HS-27A (cell line): ENCODE measurements at places on chromosomes 7 and 10.

DNA sequence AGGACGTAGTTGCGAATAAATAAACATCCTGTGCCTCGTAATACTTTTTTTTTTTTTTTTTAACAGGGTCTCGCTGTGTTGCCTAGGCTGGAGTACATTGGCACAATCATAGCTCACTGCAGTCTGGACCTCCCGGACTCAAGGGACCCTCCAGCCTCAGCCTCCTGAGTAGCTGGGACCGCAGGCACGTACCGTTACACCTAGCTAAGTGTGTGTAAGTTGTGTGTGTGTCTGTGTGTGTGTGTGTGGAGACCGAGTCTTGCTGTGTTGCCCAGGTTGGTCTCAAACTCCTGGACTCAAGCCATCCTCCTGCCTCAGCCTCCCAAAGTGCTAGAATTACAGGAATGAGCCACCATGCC is 573 bp upstream of the PON2 start:
- DNase-seq, result no peak

- no peak for DNase-seq
Observed at GRCh38 chr7:133230591-133231194, 22.2 kb upstream of the EXOC4 start.

DNA sequence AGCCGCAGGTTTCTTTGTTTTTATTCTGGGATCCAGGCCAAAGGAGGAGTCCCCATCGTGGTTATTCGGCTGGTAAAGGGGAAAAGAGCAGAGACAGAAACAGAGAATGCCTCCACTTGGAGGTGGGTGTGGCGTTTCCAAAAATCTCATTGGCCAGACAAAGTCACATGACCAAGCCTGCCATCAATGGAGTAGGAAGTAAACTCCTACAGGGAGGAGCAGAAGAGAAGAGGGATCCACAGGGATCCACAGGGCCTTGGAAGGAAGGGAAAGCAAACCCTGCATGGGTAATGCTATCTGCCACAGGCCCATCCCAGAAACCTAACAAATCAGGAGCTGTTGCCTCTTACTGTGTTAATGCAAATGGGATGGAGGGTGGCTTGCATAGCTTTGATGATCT is 425.7 kb upstream of the GALNT17 start:
- DNase-seq, result no peak

- no peak for DNase-seq
Observed at GRCh38 chr10:11414314-11415038, 197.0 kb downstream of the USP6NL start.

DNA sequence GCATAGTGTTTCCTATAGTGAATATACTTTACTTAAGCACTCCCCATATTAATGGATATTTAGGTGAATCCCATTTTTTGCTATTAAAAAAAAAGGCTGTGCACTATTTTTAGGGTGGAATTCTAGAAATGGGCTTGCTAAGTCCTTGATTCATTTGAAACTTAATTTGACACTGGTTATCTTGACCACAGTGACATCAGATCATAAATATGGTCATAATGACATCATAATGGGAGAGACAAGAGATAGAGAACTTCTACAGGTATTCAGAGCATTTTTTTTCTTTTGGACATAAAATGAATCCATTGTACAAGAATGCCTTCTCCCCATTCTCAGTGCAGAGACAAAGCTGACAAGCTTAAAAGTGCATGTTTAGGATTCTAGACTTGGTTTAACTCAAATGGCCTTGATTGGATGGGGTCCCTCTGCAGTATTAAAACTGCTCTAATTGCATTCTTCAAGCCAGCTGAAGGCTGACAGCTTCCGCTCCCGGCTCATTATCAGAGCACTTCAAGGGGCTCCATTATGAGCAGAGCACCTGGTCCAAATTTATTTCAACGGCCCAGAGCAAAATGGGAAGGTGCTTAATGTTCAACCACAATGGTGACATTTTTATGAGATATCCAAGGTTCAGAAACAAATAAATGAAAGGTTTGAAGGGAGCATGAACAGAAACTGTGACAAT is 104.8 kb downstream of the JAZF1 start:
- no peak for DNase-seq

GRCh38 chr7:101702362-101702850 is 73.3 kb upstream of the MYL10 start:
- DNase-seq, result no peak

- DNase-seq, result no peak
Observed at GRCh38 chr7:24751484-24751883, 5.8 kb downstream of the GSDME start.

GRCh38 chr10:10647331-10647730 is 370.3 kb upstream of the CELF2 start:
- no peak for DNase-seq

DNA sequence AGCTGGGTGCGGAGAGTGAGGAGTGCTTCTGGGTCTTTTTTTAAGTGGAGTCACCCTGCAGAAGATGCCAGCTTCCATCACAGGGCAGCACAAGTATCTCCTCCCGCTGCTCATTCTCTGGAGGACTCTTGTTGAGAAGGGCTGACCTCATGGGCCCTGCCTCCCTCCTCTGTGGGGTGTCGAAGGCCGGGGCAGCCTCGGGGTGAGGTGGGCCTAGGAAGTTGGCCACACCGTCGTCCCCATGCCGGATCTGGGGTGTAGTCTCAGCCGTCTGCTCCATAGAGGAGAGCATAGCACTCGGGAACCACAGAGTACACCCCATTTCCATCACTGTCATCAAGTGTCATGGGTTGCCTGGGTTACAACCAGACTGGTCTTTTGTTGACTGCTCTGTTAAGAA is 85.0 kb downstream of the TRRAP start:
- DNase-seq, result no peak

DNA sequence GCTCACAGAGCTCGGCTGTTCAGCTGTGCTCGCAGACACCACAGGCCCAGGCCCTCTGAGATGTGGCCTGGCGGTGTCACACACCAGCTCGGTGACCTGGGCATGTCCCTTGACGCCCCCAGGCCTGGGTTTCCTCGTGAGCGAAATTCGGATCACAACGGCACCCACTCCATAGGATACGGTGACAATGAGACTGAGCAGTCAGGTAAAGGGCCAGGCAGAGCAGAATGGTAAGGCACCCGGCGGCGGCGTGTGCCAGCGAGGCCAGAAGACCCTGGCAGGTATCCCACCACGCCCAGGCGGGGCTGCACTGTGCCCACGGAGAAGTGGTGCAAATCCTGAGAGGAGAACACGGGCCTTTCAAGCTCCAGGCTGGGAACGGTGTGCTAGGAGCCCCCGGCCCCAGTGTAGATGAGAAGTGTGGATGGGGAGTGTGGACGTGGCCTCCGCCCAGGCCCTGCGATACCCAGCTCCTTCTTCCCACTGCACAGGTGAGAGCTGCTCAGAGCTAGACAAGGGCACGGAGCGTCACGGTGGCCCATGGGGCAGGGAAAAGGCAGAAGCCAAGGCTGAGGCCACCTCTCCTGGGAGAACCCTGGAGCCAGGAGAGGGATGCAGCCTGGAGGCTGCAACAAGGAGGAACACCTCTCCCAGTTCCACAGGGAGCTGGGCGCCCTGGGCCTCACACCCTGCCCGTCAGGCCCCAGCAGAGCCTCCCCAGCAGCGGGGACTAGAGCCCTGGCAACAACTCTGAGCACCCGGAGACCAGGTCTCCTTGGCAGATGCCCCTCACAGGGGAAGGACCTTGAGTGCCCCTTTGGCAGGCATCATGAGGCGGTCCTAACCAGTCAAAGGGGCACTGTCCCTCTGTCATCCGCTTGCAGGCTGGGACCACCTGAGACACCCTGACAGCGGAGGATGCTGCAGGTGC is 219.1 kb downstream of the MAD1L1 start:
- DNase-seq, result no peak

- no peak for DNase-seq
Observed at GRCh38 chr10:116674901-116675423, 54.2 kb downstream of the PNLIPRP2 start.

DNA sequence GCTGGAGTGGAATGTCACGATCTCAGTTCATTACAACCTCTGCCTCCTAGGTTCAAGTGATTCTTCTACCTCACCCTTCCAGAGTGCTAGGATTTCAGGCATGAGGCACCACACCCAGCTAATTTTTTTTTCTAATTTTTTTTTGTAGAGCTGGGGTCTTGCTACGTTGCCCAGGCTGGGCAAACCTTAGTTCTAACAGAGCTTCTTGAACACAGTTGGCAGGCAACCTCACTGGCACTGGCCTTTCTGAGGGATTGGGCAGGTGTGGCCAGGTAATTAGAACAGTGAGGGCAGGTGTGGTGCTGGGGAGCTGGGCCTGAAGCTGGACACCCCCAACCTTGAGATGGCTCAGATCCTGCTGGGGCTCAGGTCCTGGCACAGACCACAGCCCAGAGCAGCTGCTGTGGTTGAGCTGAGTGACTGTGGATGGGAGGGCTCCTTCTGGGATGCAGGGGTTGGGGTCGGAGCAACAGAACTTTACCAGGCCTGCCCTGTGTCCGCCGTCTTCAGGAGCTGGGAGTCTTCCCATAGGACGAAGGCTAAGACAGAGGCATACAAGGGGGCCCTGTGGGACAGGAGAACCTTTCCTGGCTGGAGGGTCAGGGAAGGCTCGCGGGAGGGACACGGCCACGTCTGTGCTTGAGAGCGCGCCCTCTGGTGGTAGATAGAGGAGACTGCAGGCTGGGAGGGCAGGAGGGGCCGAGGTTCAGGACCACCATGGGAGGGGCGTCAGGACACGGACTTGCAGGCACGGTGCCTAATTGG is 48.2 kb downstream of the COL26A1 start:
- DNase-seq, result no peak

DNA sequence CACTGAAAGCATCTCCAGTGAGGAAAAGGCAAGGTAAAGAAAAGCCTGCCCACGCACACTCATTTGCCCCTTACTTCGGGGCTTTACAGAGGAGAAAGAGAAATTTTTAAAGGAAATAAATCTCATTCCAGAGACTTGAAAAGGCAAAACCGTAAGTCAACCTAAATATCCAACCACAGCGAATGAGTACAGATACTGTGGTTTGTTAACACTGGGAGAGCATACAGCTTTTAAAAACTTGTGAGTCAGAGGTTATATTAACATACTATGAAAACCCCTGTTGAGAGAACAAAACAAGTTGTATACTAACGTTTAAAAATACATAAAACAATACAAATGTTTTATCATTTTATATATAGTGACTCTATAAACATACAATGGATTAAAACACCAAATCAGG is 28.6 kb upstream of the ST7 start:
- no peak for DNase-seq

- DNase-seq, result no peak
Observed at GRCh38 chr10:69394020-69394419, 22.7 kb downstream of the TACR2 start.

DNA sequence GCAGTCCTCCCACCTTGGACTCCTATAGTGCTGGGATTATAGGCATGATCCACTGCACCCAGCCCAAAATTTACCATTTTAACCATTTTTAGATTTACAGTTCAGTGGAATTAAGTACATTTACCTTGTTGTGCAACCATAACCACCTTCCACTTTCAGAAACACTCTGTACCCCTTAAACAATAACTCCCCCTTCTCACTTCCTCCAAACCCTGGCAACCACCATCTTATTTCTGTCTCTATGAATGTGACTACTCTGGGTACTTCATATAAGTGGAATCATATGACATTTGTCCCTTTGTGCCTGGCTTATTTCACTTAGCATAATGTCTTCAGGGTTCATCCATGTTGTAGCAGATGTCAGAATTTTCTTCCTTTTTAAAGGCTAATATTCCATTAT is 33.6 kb downstream of the SUFU start:
- no peak for DNase-seq

GRCh38 chr7:55325371-55325792 is 39.8 kb upstream of the LANCL2 start:
- DNase-seq, result peak; percentile 69

DNA sequence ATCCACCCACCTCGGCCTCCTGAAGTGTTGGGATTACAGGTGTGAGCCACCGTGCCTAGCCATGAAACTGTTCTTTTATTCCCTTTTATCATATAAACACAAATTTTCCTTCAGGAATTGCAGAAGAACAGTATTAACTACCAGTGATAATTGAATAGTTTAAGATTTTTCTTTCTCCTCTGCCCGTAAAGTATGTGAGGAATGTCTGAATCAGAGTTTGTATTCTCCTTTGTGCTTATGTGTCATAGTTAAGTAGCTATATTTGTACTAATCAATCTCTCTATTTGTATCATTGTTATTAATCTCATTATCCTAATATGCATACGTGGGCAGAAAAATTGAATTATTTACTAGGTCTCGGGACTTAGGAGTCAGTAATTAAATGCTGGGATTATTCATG is 83.6 kb downstream of the ZNF277 start:
- DNase-seq, result no peak

DNA sequence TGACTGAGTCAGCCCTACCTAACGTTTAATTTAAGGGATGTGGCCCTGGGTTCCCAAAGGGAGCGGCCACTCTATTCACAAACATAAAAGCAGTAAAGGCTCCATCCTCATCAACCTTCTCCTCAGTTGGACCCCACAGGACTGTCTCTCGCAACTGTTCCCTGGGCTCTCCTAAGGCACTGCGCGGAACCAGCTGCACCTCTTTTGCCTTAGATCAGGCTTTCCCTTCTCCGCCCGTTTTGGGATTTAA is 689 bp upstream of the GTPBP4 start:
- no peak for DNase-seq

GRCh38 chr10:67976292-67977245 is 92.1 kb downstream of the SIRT1 start:
- DNase-seq, result no peak

- DNase-seq, result no peak
Observed at GRCh38 chr7:35647171-35647574, 47.8 kb downstream of the HERPUD2 start.

GRCh38 chr10:63005246-63005645 is 127.9 kb upstream of the NRBF2 start:
- peak; percentile 5 for DNase-seq

DNA sequence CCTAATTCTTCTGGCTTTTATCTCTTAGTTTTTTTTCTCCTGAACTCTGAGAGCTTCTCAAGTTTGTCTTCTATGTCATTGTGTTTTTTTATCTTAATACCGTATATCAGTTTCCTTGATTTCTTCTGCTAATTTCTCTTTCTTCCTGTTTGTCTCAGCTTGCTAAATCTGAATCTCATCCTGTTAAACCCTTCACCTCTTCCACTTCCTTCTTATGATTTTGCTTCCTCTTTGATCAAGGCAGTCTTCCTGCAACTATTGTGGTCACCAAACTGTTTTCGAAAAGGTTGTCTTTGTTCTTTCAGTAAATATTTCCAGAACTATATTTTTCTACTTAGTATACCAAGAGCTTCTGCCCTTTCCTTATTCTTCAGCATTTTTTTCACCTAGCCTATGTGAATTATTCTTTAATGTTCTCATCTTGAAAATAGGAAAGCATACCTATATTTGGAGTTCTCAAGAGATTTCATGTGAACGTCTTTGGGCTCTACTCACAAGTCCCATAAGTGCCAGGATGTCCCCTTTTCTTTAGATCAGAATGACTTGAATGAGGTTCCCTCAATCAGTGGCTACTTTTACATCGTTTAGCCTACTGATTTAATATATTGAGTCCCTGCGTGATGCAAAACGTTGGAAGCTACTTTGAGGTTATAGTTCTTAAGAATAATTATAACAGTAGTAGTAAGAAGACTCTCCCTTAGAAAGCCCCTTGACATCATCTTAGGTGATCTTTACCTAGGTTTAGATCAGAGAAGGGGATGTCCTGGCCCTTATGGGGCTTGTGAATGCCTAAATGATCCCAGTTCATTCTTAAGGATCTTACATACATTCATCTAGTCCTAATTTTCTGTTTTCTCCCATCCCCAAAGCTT is 415.4 kb upstream of the AUTS2 start:
- no peak for DNase-seq

GRCh38 chr10:50432211-50433009 is 181.1 kb upstream of the ASAH2 start:
- DNase-seq, result no peak

GRCh38 chr10:86345296-86345858 is 21.2 kb downstream of the GRID1 start:
- DNase-seq, result no peak

GRCh38 chr10:60951272-60951724 is 7.3 kb upstream of the RHOBTB1 start:
- DNase-seq, result no peak
